ENCODE measurements at places on chromosomes 16 and 17.

DNA sequence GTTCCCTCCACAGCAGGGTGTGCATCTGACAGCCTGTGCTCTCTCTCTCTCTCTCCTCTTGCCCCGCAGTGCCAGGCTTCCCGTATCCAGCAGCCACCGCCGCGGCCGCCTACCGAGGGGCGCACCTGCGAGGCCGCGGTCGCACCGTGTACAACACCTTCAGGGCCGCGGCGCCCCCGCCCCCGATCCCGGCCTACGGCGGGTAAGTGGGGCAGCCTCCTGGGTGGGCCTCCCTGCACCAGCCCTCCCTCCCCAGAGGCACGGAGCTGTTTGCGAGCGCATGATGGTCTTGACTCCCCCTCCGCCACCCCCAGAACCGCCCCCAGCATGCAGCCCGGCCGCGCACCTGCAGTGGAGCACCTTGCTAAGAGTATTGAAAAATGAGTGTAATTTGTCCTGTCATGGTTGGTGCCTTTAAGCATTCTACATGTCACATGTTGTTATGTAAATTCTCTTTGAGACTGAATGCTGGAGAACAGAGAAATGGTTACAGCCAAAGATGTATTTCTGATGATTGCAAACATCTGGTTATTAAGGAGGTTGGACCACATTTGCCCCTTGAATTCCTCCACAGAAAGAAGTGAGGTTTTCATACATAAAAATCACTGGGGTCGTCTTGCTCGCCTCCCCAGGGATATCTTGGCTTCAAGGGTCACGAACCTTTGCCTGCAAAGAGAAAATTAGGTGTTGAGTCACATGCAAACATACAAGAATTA is 321.3 kb downstream of the RBFOX1 start:
- H3K27ac ChIP-seq: no peak overlapping the region
- no peaks in the 10 kb centered on the region for H3K36me3 ChIP-seq
- H3K4me1 ChIP-seq: no peaks in the 10 kb centered on the region
- no peaks in the 10 kb centered on the region for H3K27me3 ChIP-seq

DNA sequence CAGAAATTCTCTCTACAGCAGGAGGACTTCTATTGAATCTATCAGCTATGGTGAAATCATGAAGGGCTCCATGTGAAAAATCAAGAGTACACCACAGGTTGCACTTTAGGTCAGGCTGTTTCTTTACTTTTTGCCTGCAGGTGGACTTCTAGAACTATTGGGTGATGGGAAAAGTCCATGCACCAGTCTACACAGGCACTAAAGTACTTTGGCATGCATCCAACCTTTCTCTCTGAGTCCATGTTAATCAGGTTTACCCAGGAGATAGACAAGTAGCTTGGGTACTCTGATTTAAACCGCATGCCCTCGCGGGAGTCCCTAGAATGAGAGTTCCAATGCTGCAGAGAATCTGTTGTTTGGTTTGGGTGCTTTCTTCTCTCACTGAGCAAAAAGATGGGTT is 9.1 kb upstream of the ANKFN1 start:
- no peaks in the 10 kb centered on the region for H3K4me1 ChIP-seq
- no peaks in the 10 kb centered on the region for H3K27me3 ChIP-seq
- no peak overlapping the region for H3K27ac ChIP-seq
- DNase-seq: no peak
- no peak overlapping the region for H3K4me3 ChIP-seq

- no peaks in the 10 kb centered on the region for H3K4me1 ChIP-seq
- H3K27ac ChIP-seq: no peak overlapping the region
- no peak for DNase-seq
- H3K4me3 ChIP-seq: no peak overlapping the region
- H3K27me3 ChIP-seq: peaks cover 2% of the 10 kb centered on the region
These were observed 262.6 kb downstream of the MAF start for GRCh38 chr16:79337906-79338305.

DNA sequence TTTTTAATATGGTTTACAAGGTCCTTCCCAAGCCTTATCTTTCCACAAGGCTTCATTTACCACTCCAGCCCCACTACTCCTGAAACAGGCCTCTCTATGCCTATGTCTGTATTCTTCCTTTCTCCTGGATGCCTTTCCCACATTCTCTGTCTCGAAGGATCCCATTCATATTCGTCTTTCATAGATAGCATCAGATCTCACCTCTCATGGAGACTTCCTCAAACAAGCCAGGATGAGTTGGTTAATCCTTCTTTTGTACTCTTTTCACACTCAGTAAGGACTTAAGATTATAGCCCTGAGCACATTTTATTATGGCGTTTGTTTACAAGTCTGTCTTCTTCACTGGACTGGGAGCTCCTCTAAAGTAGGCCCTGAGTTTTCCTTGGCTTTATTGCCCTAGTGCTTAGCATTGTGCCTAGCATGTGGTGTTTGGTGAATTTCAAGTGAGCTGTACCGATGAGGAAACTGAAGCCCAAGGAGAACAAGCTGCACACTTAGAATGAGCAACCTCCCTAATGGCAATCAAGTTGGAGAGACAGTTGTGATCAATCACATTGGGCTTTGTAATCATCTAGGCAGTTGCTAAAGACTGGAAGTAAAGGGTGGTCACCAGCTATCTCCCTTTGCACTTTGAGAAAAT is 10.0 kb upstream of the TBX4 start:
- H3K4me1 ChIP-seq: no peaks in the 10 kb centered on the region
- no peak for DNase-seq
- H3K4me3 ChIP-seq: no peak overlapping the region
- H3K36me3 ChIP-seq: no peaks in the 10 kb centered on the region
- no peak overlapping the region for H3K27ac ChIP-seq
